Activated naive CD4-positive, alpha-beta T cell treated with Interleukin-2 at 50 U/mL for 16 hours (primary cell): ENCODE measurements at places on chromosomes 7 and 10.

- DNase-seq = no peak
These were observed at the start of gene DPYSL4 for GRCh38 chr10:132186488-132187429. TSS of gene DPYSL4 (plus strand) at chr10:132186948. CDS start at chr10:132187064, 116 bp downstream.

GRCh38 chr10:12937527-12937926 lies 64.0 kb downstream of the CCDC3 start:
- no peak for DNase-seq

DNA sequence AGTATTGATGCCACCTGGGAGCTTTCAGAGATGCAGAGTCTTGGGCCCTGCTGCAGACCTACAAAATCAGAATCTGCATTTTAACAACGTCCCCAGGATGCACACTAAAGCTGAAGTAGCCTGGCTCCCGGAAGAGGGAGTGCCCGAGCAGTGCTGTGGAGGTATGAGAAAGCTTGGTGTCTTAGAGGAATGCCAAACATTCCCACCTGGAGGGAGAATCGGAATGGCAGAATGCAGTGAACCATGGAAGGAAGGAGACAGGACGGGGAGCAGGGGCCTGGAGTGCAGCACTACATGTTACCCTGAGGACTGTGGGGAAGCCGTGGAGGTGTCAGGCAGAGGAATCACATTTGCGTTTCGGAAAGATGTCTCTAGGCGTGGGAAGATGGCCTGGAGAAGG lies 90.9 kb downstream of the AOAH start:
- DNase-seq = no peak

DNA sequence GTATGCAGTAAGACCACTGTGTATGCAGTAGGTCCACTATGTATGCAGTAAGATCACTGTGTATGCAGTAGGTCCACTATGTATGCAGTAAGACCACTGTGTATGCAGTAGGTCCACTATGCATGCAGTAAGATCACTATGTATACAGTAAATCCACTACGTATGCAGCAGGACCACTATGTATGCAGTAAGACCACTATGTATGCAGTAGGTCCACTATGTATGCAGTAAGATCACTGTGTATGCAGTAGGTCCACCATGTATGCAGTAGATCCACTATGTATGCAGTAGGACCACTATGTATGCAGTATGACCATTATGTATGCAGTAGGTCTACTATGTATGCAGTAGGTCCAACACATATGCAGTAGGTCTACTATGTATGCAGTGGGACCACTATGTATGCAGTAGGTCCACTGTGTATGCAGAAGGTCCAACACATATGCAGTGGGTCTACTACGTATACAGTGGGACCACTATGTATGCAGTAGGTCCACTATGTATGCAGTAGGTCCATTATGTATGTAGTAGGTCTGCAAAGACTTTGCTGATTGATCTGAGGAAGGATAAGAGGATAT lies 313.6 kb downstream of the ADARB2 start:
- no peak for DNase-seq

GRCh38 chr10:128058750-128059134 lies 67.5 kb downstream of the MKI67 start:
- no peak for DNase-seq

DNA sequence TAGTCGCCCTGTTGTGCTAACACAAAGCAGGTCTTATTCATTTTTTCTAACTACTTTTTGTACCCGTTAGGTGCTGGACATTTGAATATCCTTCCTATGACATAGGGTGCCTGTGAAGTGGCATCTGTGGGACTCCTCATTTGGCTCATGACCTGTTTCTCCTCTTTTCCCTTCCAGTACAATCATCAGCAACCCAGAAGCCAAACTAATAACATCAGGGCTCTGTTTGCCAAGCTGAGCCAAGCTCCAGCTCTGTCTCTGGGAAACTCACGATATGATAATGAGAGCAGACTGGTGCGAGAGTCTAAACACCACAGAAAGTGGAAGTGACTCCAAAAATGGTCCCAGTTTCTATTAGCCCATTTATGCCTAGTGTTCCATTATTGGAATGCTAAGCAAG lies 92.0 kb downstream of the SVIL start:
- no peak for DNase-seq

DNA sequence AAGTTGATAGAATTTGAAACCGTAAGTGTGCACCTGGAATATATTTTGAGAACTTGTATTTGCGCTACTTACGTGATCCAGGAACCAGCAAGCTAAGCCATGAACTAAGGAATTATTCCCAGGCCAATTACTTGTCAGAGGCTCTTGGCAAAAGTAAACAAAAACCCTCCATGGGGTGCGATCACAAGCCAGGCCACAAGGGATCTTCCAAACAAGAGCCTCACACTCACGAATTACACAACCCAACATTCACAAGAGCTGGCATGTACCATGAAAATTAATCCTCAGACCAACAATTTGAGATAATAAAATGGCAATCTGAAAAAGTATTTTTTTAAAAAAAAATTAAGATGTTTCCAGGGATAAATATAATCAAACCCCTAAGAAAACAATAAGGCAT lies 467.0 kb upstream of the AKR1E2 start:
- no peak for DNase-seq

DNA sequence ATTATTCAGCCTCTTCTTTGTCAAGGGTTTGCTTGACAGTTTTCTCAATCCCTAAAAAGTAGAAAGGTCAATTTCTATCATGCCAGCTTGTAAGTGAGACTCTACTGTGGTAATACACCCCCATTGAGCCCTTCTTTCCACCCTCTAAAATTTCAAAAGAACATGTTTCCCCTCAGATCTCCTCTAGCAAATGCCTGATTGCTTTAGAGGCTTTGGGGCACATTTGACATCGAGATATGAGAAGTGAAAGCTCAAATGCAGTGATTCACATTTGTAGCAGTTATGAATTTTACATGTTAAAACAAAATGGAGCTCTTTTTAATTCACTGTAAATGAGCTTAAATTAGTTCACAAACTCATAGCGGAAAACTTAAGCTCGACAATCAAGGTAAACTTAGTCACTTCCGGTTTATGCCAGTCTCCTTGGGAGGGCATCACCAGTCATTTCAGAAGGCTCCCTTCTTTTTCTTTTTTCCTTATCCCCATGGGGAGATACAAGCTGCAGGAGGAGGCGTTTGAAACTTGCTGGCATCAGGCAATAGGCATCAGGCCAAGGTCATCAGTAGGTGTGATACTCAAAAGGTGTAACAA lies 55.3 kb upstream of the ADO start:
- DNase-seq = peak; percentile 15

GRCh38 chr7:47621979-47622561 lies 40.2 kb upstream of the TNS3 start:
- no peak for DNase-seq

DNA sequence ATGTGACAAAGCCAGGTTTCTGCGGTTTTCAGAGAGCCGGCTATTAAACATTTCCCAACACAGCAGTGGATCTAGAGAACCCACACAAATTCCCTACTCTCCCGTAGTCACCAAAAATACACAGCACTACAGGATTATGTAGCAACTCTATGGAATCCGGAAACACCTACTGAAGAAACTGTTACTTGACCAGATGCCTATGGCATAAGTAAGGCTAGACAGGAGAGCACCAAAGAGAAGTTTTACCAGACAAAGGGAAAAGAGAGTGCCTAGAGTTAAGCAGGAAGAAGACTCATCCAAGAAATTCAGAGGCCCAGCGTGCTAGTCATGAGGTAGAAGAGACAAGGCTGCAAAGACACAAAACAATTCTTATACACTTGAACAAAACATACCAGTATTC lies 321.1 kb downstream of the PARD3 start:
- DNase-seq = no peak

DNA sequence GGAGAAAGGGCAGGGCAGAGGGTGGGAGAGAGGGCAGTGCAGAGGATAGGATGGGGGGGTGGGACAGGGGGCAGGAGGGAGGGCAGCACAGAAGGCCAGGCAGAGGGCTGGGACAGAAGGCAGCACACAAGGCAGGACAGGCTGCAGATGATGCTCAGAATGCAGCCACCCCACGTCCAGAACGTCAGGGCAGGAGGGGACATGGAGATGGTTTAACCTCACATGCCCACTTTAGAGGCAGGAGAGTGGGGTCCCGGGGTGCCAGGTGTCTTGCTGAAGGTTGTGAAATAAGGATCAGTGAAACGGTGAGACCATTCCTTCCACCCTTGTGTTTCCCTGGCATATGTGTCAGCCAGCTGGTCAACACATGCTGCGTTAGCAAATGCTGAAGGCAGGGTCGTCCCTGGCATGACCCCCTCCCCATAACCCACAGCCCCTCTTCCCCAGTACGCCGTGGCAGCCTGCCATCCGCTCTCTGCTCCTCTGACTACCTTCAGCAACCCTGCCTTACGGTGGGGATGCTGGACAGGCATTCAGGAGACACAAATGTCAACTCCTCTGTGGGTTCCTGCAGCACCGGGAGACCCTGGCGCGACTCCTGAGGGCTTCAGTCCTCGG lies 592.1 kb downstream of the DNAJB6 start:
- no peak for DNase-seq

- DNase-seq = no peak
These were observed 18.2 kb downstream of the GPR146 start for GRCh38 chr7:1062296-1063294.

DNA sequence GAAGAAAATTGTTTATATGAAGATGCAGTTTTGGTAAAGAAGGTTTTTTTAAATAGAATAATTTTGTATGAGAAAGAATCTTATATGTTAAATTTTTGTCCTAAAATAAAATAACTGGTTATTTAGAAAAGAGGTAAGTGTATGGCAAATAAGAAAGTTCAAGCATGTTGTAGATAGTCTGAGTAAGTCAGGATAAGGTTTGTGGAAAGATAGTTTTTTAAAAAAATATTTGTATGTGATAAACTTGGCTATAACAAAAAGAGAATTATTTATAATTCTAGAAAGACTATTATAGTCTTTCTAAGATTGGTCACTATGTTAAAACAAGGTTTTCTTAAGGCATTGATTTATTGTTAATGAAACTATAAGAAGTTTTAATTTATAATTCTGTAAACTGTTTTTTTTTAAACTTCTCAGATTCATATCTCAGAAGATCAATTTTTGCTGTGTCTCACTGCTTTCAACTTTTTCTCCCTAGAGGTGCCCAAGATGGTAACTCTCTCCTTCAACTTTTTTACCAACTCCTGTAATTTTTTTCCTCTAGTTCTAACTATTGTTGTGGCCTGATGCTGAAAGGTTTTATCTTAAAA lies 698.6 kb downstream of the CCSER2 start:
- no peak for DNase-seq

- no peak for DNase-seq
These were observed 40.9 kb upstream of the MET start for GRCh38 chr7:116630932-116631671.

- peak; percentile 21 for DNase-seq
These were observed 154.8 kb upstream of the PRR15 start for GRCh38 chr7:29408841-29409243.

DNA sequence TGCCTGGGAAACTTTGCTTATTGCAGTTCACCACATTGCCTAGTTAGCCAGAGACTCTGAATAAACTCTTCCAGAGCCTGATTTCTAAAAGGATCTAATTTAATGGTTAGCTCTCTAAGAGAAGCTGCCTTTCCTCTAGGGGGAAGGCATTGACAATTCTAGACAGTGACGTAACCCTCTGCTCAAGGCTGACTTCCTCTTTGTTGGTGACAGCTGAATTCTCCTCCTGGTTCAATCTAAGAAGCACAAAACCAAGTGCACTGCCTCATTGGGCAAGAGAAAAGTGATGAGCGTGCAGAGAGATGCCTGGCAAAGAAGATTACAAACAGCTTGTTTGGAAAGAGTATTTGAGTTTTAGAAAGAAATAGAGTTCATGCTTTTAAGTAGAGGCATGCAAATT lies 102.7 kb downstream of the MACC1 start:
- DNase-seq = no peak

GRCh38 chr7:148670807-148671206 lies 27.9 kb upstream of the CUL1 start:
- DNase-seq = no peak

DNA sequence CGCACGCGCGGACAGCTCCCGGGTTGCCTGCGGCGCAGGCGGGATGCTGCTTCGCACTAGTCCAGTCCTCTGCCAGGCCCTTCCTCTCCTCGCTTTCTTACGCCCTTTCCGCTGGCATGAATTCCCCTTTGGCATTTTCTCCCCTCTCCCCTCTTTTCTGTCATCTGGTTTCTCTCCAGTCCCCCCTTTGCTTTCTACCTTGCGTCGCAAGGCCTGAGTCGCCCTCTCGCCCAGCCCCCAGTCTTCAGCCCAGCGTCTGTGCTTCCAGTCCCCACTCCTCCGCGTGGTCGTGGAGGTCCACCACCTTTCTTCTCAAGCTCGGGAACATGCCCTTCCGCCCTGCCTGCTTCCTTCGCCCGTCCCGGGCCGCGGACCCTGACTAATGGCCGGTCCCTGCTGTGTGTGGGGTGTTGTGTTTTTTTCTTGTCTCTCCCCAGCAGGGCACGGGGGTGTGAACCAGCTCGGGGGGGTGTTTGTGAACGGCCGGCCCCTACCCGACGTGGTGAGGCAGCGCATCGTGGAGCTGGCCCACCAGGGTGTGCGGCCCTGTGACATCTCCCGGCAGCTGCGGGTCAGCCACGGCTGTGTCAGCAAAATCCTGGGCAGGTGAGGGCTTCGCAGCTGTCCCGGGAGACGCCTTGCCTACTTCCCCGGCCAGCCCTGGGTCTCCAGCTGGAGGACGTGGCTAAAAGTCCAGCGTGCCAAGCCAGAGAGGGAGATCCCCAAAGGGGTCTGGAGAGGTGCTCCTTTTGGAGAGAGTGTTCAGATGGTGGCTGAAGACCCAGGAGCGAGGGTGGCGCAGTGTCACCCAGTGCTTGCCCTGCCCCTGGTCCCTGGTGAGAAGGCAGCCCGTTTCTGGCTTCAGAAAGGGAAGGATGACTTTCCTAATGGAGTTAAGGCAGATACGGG lies 4.2 kb downstream of the PAX2 start:
- no peak for DNase-seq

GRCh38 chr10:71302451-71302850 lies 16.6 kb upstream of the SLC29A3 start:
- DNase-seq = no peak

- DNase-seq = no peak
These were observed 48.3 kb upstream of the TMEM236 start for GRCh38 chr10:17703706-17704105.

- DNase-seq = no peak
These were observed 154.2 kb downstream of the SEMA3A start for GRCh38 chr7:84040355-84040754.

- DNase-seq = no peak
These were observed 79.2 kb downstream of the SRPK2 start for GRCh38 chr7:105309235-105310169.

DNA sequence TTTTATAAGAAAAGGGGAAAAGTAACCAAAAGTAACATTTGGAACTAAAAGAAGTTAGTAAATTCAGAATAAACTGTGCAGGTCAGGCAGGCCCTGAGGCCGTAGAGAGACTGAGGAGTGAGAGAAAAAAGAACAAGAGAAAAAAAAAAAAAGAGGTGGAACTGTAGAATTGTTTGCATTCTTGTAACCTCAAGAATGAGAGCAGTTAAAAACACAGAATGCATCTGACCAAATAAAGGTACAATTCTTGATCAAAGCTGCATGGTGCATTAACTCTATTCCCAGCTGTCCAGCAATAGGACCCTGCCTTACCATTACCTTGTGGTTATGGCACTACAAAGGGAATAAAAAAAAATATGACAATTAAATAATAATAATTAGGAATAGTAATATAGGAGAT lies 170.1 kb upstream of the SEMA3A start:
- DNase-seq = no peak

- DNase-seq = no peak
These were observed 152.0 kb downstream of the CAMK1D start for GRCh38 chr10:12501324-12501723.

- DNase-seq = no peak
These were observed 79.0 kb downstream of the ABI1 start for GRCh38 chr10:26781797-26782196.
